Retina (tissue), 1 donor: ENCODE measurements at places on chromosomes 7 and 10.

DNA sequence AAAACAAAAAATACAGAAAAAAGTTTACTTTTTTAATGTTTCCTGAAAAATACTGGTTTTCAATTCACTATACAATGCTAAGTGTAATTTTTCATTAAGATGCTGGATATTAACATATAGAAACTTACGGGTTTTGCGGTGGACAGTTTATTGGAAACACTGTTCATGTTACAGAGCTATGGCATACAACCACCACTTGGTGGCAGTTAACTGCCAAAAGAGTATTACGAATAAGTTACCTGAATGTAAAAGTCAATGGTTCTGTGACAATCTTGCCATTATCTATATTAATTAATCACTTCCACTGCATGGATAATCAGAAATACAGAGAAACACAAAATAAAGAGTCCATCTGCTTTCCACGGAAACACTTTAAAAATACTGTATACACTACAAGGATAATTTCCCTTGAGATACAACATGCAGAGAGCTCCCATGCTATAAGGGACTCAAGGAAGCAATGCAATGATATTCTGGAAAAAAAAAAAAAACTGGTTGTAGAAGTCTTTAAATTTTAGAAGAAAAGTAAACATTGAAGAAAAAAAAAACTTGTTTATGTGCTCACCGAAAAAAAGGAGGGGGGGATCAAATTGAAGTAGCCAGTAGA is 97.0 kb downstream of the TPK1 start:
- DNase-seq, result no peak

DNA sequence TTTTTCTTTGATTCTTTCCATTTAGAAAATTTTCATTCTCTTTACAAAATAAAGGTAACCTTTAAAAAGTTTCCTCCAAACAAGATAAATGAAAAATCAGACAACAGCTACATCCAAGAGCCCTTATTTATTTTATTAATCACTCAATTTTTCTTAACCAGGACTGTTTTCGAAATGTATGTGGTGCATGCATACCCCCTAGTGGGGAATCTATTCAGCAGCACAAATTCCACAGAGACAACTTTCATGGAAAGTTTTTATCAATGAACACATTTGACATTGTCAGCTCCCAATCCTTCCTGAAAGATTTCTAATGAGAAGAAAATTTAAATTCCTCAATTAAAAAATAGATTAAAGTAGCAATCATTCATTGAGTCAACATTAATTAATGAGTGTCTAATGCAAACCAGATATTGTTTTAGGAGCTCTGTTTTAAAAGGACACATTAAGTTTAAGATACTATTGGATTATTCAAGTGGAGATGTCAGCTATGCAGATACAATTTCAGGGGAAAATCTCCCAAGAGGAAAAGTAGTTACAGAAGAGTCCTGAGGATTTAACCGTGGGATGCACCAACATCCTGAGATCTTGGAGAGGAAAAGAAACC is 5.2 kb upstream of the HTR7 start:
- peak; percentile 17 for DNase-seq

- DNase-seq, result no peak
Measured at GRCh38 chr10:132412316-132413192, 15.6 kb downstream of the PWWP2B start.

DNA sequence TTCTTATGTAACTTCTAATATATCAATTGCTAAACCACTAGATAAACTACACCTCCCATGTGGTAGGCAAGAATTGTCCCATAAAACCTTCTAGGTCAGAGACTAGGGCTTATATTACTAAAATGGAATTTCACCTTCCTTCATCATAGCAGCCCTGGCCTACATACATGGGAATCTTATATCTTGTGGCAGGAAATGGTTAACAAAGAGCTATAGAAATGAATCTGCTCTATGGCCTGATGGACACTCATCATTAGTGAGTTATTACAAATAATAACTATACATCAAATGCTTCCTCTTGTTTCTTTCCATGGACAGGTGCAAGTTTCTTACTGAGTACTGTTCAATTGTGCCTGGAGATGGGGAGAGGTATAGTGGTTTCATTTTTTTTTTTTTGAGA is 62.3 kb upstream of the PDLIM1 start:
- no peak for DNase-seq

DNA sequence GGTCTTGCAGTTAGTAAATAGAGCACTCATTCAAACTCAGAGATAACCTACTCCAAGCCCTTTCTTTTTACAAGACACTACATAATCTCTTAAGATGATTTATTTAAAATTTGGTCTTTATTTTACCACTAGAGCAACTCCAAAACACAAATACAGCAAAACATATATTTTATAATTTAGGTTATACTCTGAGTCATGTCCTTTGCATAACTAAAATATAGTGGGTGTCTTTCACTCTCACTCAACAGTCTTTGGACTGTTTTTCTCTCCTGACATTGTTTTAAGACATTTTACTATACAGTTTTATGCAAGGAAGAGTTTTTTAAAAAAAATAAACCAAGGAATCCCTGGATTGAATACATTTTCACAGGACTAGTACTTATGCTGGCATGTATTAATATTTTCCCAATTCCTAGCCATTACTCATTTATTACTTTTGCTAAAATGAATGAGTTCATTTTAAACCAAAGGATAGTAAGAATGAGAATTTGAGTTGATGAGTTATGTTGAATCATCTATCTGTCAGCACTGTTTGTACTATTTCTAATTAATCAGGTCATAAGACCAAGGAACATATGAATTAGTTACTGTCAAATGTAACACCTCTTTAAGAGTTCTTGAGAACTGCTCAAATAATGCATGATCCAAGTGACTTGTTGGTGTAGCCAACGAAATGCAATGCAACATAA is 303.1 kb upstream of the FZD1 start:
- DNase-seq, result no peak

DNA sequence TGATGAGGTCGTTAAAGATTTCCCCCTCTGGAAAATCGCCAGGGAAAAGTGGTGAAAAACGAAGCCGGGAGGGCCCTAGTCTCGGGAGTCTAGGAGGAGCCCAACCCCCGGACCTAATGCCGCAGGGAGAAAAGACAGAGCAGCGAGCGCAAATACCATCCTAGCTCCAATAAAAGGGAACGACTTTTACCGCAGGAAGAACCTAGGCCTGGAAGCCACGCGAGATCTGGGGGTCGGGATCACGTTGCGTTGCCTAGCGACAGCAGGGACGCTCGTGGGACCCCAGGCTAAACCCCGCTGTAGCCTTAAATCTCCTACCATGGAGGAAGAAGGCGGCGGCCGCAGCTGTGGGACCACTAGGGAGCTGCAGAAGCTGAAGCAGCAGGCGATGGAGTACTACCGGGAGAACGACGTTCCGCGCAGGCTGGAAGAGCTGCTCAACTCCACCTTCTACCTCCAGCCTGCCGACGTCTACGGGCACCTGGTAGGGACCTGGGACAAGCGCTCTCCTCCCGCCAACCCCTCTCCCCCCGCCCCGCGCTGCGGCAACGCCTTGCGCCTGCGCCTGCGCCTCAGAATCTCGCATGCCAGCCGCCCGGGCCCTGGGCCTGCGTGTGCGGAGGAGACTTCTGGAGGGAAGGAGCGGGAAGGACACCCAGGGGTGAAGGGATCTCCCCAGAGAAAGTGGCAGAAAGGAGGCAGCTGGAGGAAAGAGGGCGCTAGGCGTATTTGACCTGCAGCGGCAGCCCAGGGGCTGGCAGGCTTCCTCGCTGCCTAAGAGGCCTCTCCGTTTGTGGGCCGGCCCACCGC is at the start of gene ENO4:
Gene ENO4 (plus strand): TSS at position 252 of the 810 bp plus-strand sequence. CDS start 68 bp downstream, at position 320.
- peak; percentile 98 for DNase-seq

GRCh38 chr10:53127686-53128085 is 355.1 kb upstream of the MBL2 start:
- no peak for DNase-seq

DNA sequence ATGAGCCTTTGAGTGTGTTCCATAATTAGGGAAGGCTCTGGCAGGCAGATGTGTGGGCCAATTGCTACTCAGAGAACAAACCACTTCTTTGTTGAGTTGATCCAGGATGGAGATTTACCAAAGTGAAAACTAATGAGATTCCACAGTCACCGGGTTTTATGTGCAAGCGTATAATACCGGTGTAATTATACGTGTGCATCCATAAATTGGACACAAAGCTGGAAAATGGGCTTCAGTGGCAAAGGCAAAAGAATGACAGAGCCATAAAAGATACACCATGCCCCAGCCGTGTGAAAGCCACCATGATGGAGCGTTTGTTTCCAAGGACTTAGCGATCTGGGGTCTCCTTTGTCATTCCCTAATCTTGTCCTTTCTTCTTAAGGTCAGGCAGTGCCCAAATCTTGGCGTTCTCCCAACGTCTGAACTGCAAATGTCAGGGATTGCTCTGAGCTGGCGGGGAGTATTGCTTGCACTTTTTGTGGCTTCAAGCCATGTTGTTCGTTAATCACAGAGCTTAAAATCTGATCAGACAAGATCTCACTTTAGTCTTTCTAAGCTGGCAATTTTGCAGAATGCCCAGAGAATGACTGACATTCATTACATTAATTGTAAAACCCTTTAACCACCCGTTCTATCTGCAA is 70.1 kb downstream of the NPTX2 start:
- peak; percentile 28 for DNase-seq

- DNase-seq, result peak; percentile 65
Measured at GRCh38 chr10:132239126-132240031, 52.6 kb downstream of the DPYSL4 start.

DNA sequence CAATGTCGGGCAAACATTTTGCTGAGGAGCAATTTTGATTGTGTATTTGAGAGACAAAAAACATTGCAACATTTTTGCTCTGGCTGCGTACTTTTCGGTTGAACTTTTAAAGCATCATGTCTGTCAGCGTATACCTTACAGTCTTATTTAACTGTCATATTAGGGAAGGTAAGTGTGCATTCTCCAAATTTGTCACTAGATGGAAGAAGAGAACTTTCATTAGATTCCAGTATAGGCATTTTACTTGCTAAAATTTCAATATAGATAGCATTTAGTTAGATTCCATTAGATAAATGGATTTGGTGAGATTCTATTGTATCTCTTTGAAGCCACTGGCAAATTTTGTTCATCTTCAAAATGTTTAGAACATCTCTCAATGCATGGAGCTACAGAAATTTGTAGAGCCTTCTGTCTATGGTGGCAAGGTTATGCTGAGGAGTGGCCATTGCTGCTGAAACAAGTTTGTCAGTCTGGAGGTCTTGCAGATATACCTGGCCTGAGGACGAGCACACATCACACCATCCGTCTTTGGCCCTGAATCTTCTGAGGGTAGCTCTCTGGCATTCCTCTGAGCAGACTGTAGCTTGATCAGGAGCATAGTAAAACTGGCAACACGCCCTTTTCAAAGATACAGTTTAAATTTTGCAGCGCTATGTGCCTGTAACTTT is 437.5 kb upstream of the MBL2 start:
- DNase-seq, result peak; percentile 25

DNA sequence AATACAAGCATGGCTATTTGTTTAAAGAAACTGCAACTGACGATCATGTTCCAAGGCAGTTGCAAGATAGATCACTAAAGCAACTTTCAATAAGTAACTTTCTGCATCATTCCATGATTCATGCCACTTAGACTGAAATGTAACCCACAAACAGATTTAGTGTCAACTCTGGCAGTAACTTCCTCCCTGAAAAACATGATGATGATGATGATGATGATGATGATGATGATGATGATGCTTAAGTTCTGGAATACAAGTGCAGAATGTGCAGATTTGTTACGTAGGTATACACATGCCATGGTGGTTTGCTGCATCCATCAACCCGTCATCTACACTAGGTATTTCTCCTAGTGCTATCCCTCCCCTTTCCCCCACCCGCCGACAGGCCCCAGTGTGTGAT is 754.7 kb downstream of the INHBA start:
- no peak for DNase-seq

DNA sequence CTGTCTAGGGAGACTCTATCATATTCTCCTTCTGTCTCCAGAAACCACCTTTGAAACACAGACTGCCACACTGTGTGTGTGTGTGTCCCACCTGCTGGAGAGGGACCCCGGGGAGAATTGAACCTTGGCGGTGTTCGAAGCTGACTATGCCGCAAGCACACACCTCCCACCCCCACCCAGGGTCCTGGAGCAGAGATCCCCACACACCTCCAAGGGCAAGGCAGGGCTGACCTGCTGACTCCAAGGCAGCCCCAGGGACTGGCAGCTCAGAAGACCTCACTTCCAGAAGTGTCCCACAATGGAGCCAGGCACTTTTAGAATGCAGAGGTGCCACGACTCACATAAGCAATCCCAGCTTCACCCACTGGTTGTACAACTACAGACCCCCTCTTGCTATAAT is 13.1 kb downstream of the DRGX start:
- DNase-seq, result no peak
